ENCODE measurements at places on chromosomes 16 and 17. TPM values are rescaled to one million over a fixed set of nuclear protein-coding genes. Genes with fewer than 3 reads are reported as not detected.

DNA sequence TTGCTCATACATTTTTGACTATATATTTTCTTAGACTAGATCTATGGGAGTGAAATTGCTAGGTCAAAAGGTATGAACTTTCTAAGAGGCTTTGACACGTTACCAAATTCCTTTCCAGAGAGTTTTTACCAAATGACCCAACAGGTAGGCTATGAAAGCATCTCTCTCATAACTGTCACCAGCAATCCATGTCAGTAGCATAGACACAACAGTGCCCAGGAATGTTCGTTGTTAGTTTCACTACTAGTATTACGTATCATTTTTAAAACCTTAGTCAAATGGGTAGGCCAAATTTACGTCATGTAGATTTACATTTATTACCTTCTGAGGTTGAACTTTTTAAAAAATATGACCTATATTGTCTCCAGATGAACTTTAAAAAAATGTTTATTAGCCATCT, 66.8 kb downstream of the MARCHF10 start:
- no peak overlapping the region for H3K27ac ChIP-seq
- H3K36me3 ChIP-seq = no peaks in the 10 kb centered on the region
- H3K27me3 ChIP-seq = peaks cover 7% of the 10 kb centered on the region
- H3K4me3 ChIP-seq = no peak overlapping the region

DNA sequence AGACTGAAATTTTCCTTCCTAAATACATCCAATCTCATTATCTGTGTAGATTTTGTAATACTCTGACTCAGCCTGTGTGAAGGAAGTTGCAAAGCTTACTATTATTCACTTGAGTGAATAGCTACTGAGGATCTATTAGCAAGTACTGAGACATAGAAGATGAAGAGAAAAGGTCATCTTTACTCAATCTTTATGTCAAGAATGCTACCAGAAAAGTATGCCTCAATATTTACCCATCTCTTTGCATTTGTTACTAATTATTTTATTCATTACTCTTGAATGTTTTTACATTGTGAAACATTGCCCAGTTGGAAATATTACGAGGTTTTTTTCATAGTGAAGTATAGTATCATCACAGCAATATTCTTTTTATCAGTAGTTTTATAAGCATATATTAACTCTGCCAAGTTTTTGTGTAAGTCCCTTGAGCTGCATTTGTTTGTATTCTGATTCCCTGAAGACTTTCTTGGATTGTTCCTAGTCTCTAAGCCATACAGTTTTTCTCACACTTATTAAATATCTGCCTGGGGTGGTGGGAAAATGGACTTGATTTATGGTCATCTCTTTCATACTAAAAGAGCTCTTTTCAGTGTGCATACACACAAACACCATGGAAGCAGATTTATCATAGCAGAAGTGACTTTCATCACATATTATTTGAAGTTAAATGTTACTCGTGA, 110.4 kb downstream of the MRTFB start:
- no peak overlapping the region for H3K27ac ChIP-seq
- DNase-seq = no peak
- peaks cover 2% of the 10 kb centered on the region for H3K36me3 ChIP-seq
- H3K27me3 ChIP-seq = no peaks in the 10 kb centered on the region
- H3K4me1 ChIP-seq = peaks cover 18% of the 10 kb centered on the region

- DNase-seq = no peak
- H3K36me3 ChIP-seq = no peaks in the 10 kb centered on the region
- peaks cover 10% of the 10 kb centered on the region for H3K4me1 ChIP-seq
- peaks cover 7% of the 10 kb centered on the region for H3K27me3 ChIP-seq
- no peak overlapping the region for H3K27ac ChIP-seq
Observed at GRCh38 chr16:68450741-68451255, 2.5 kb upstream of the SMPD3 start.

- H3K4me1 ChIP-seq = no peaks in the 10 kb centered on the region
- no peaks in the 10 kb centered on the region for H3K27me3 ChIP-seq
- H3K27ac ChIP-seq = no peak overlapping the region
- no peak overlapping the region for H3K4me3 ChIP-seq
- no peak for DNase-seq
- peaks cover 2% of the 10 kb centered on the region for H3K36me3 ChIP-seq
Observed at GRCh38 chr16:75983741-75984381, 257.6 kb upstream of the CPHXL start.

CCL2 gene
- total RNA-seq = not detected

GRCh38 chr16:11147033-11147753, 108.8 kb downstream of the SOCS1 start:
- H3K27me3 ChIP-seq = no peaks in the 10 kb centered on the region
- no peak for DNase-seq
- H3K4me3 ChIP-seq = no peak overlapping the region

DNA sequence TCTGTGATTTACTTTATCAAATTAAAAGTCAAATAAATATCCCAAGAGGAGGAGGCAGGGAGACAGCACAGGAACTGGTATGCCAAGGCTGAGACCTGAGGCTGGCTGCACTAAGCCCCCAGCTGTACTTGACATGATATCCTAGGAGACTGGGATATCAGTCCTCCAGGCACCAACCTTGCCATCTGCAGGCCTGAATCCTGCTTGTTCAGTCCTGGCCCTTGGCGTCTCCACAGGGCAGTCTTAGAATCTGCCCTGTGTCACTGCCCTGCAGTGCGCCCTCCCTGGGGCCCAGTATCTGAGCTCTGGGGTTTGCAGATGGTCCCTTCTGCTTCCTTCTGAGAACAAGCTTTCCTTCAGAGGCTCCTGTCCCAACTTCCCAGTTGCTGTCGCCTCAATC, 75.9 kb downstream of the HS3ST3A1 start:
- no peak overlapping the region for H3K4me3 ChIP-seq
- H3K36me3 ChIP-seq = peaks cover 2% of the 10 kb centered on the region
- DNase-seq = no peak
- peak overlapping the region; percentile 43 for H3K27ac ChIP-seq
- H3K4me1 ChIP-seq = peaks cover 36% of the 10 kb centered on the region
- H3K27me3 ChIP-seq = no peaks in the 10 kb centered on the region

DNA sequence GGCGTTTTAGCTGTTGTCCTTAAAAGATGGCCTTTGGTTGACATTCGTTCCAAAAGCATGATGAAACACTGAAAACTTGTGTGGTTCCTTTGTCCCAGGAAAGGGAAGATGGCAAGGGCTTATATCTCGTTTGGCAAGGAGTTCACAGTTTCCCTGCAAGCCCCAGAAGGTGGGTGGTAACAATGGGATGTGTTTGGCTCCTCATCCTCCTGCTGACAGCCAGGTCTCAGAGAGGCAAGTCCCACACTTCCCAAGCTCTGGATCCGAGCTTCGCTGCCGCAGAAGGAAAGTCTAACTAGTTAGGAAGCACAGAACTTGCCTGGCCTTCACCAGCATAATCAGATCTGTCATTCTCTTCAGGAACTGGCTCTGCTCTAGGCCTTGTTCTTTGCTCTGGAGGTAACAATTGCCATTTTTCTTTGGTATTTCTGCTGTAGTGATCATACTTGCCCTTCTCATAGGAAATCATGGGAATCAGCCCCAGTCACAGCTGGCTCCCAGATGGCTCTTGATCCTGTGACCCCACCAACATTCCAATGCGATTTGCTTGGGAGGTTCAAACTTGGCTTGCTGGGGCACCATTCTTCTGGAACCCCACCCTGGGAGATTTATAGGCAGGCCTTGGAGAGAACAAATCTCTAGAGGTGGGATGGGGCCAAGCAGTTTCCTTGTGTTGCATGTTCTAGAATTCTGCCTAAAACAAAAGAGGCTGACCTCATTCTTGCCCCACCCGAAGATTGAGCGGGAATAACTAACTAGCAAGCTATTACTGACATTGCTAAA, 17.9 kb downstream of the KPNA2 start:
- H3K4me3 ChIP-seq = no peak overlapping the region
- DNase-seq = no peak
- H3K27ac ChIP-seq = no peak overlapping the region
- H3K27me3 ChIP-seq = no peaks in the 10 kb centered on the region
- peaks cover 2% of the 10 kb centered on the region for H3K36me3 ChIP-seq

POLR3E gene
- total RNA-seq = 69.6 TPM

DNA sequence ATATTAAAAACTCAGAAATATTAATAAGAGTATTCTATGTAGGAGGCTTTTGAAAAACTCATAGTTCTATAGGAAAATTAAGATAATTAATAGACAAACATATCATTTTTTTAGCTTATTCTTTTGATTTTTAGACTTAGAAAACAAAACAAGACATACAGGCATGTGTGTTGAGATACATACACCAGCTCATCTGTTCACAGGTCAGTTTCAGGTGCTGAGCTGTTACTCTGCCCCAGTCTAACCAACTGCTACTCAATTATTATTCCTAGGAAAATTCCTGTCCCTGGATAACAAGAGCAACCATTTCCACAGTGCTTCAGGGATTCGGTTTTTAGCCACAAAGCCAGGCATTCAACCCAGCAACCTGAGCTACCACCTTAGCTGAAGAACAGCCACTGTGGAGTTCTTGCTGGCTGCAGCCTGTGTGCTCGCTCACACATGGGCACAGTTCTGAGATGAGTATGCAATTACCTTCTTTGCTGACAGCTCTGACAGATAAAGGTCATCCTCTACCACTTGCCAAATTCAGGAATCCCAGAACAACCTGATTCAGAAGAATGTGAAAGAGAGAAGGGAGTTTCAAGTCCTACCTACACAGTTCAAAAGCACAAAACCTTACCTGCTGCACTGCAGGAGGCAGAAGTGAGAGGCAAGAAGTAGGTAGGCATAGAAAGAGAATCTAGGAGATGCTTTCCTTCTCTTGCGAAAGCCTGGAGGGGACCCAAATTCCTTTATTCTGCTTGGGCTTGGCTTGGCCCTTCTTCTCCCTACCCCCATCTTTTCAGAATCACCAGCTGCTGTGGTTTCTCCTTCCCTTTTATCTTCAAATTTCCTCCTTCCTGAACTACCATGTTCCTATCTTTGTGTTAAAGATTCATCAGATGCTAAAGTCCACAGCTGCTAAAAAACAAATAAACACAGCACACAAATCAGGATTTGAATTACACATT, 62.7 kb downstream of the TEX2 start:
- DNase-seq = no peak
- H3K36me3 ChIP-seq = peaks cover 6% of the 10 kb centered on the region
- peaks cover 16% of the 10 kb centered on the region for H3K4me1 ChIP-seq
- H3K4me3 ChIP-seq = no peak overlapping the region
- H3K27me3 ChIP-seq = no peaks in the 10 kb centered on the region
- peak overlapping the region; percentile 85 for H3K27ac ChIP-seq

NPIPA5 gene
- 8.5 TPM for total RNA-seq

DNA sequence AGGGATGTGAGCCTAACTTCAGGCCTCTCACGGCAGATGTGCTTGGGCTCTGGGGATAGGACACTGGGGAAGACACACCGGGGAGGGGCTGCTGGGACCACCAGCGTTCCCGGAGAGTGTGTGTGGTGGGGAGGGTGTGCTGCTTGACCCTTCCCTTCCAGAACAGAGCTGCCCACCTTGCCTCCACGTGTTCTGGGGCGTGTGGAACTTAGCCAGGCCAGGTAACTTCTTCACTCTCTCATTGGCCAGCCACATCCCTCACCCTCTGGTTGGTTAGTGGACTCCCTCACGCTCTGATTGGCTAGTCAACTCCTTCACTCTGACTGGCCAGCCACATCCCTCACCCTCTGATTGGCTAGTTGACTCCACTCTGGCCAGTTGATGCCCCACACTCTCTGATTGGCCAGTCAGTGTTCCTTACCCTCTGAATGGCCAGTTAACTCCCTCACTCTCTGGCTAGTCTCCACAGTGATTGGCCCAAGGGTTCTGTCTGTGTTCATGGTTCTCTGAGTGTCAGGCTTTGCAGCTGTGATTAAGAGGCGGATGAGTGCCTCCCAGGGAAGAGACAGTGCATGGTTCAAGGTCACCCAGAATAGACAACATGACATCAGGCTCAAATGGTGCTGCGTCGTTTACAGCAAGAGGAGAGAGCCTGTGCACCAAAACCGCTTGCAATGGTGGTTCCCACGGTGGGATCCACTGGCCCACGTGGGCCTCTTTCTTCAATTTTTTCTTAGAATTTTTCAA, 10.0 kb downstream of the TMEM235 start:
- H3K4me1 ChIP-seq = no peaks in the 10 kb centered on the region
- no peaks in the 10 kb centered on the region for H3K36me3 ChIP-seq
- H3K27ac ChIP-seq = no peak overlapping the region
- H3K27me3 ChIP-seq = no peaks in the 10 kb centered on the region

DNA sequence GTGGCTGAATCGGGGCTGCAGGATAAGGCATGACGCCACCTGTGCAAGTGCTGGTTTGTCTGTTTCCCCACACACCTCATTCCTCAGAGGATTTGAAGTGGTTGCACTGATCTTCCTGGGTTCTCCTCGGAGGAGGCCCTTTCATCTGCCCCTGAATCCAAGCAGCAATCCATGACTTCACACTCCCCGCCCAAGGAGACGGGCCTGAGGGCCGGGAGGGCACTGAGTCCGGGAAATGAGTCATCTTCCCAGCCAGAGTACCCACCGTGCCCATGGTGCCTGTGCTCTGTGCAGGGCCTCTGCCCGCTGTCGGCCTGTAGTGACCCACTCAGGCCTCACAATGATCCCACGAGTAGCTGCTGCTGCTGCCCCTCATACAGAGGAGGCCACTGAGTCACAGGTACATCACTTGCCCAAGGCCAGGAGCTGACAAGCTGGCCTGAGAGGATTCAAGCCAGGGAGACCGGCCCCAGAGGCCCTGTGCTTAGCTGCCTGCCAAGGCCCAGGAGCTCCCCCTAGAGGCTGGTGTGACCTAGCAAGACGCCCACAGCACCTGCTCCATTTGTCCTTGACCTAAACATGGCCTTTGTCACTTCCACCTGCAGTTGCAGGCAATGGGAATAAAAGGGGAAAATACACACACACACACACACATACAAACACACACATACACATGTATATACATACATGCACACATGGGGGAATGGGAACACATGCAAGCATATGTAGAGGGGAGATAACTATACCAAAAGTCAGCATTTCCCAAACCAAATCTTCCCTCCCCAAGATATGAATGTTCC, 240.0 kb downstream of the C16orf95 start:
- no peak overlapping the region for H3K4me3 ChIP-seq
- no peaks in the 10 kb centered on the region for H3K4me1 ChIP-seq
- peaks cover 12% of the 10 kb centered on the region for H3K27me3 ChIP-seq
- H3K27ac ChIP-seq = no peak overlapping the region

GRCh38 chr16:60107437-60107836, 1373.3 kb upstream of the GOT2 start:
- no peaks in the 10 kb centered on the region for H3K36me3 ChIP-seq
- no peak overlapping the region for H3K4me3 ChIP-seq
- no peak overlapping the region for H3K27ac ChIP-seq

NOXO1 gene
- 1.5 TPM for total RNA-seq

GRCh38 chr16:25063865-25064264, 47.7 kb upstream of the LCMT1 start:
- peaks cover 8% of the 10 kb centered on the region for H3K4me1 ChIP-seq
- no peak overlapping the region for H3K27ac ChIP-seq
- H3K4me3 ChIP-seq = no peak overlapping the region
- H3K36me3 ChIP-seq = no peaks in the 10 kb centered on the region
- DNase-seq = no peak

- DNase-seq = no peak
- H3K36me3 ChIP-seq = peaks cover 6% of the 10 kb centered on the region
- peak overlapping the region; percentile 58 for H3K4me3 ChIP-seq
- H3K4me1 ChIP-seq = peaks cover 14% of the 10 kb centered on the region
Observed at GRCh38 chr17:1709403-1709951, 700 bp downstream of the TLCD2 start.

All from progenitor cell of endocrine pancreas (in vitro differentiated cells).